COLO829 (cell line): ENCODE measurements at places on chromosomes 11 and 22.

DNA sequence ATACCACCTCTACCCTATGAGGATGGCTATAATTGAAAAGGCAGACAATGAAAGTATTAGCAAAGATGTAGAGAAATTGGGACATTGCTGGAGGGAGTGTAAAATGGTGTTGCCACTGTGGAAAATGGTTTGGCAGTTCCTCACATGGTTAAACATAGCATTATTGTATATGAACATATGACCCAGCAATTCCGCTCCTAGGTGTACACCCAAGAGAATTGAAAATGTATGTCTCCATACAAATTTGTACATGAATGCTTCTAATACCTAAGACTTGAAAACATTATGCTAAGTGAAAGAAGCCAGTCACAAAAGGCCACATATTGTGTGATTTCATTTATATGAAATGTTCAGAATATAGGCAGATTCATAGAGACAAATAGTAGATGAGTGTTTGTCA, 10.0 kb downstream of the SLCO2B1 start:
- no peak for DNase-seq

DNA sequence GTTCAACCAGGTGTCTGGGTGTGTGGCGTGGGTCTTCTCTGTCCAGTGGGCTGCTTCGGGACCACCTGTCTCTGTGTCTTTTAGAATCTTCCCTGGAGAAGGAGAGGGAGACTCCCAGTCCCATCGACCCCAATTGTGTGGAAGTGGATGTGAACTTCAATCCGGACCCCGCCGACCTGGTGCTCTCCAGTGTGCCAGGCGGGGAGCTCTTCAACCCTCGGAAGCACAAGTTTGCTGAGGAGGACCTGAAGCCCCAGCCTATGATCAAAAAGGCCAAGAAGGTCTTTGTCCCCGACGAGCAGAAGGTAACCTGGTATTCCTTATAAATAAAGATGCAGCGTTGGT, 12.2 kb downstream of the TEF start:
- no peak for DNase-seq

- DNase-seq, result no peak
Observed at GRCh38 chr11:128785141-128785540, 82.0 kb downstream of the KCNJ1 start.

GRCh38 chr11:125319649-125320048, 155.1 kb downstream of the PKNOX2 start:
- DNase-seq, result no peak

- DNase-seq, result no peak
Observed at GRCh38 chr22:26170795-26171580, 1.7 kb downstream of the SEZ6L start.

DNA sequence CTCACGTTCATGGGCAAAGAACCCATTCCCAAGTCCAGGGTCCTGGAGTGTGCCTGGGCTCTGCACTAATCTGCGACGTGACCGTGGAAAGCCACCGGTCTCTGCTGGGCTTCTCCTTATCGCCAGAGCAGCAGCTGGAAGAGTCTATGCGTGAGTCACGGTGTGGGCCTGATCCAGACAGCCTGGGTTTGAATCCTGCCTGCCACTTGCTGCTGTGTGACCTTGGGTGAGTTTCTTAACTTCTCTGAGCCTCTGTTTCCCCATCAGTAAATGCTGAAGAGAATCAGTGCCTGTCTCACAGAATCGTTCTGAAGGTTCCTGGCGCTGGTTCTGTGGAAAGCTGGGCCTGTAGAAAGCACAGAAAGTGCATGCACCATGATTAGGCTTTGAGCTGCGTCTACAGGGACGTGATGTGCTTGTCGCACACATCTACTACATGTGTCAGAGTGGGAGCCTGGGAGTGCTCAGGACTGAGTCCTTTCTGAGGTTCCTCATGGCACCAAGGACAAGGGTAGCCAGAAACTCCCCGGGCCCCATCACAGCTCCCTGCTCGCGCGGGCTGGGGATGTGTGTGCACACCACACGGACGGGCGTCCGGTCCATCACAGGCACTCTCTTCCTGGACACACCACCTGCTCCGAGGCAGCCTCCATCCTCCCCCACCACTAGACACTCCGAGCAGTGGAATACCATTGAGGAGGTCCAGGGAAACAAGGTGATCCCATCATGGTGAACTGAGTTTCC, 20.5 kb upstream of the PDGFB start:
- no peak for DNase-seq

DNA sequence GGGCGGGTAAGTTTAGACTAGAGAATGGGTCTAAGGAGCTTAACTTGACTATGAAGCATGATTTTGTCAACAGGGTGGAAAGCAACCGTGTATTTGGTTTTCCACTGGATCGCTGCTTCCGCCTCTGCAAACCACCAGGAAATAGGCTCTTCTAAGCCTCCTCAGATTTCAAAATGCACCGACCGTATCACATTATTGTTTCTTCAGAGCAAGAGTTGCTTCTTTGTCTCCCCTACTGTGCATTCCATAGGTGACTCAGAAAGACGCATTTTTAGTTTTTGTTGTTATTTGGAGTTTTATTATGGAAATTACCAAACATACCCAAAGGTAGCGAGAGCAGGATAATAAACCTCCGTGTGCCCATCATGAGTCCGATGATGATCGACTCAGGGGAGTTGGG, 64.3 kb upstream of the RASD2 start:
- peak; percentile 48 for DNase-seq

GRCh38 chr22:40637183-40638150, 948 bp upstream of the MRTFA start:
- DNase-seq, result no peak

- DNase-seq, result no peak
Observed at GRCh38 chr11:16173798-16174197, 182.5 kb downstream of the SOX6 start.

DNA sequence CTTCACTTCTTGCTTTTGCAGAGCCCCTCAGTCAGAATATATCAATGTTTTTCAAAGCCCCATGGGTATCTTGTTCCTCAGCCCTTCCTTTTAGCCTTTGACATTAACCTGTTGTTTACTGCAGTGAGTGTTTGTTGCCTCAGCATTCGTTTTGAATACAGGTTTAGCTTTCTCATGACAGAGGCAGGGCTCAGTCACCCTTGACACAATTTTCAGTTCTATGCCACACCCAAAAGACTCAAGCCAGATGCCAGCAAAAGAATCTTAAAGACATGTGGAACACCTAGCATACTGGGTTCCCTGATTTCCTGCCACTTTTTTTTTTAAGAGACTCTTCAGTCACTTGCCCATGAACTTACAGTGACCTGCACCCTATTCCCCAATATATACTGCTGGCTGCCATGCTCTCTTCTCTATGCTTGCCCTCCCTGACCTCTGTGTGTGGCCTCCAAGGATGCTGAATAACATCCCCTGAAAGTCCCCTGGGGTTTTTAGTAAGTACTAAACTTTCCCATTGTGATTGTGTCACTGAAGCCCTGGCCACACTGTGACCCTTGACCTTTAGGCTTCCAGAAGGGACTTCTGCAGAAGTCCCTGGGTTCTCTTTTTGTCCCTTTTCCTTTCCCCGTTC, 1225.5 kb downstream of the TBC1D22A start:
- DNase-seq, result no peak

DNA sequence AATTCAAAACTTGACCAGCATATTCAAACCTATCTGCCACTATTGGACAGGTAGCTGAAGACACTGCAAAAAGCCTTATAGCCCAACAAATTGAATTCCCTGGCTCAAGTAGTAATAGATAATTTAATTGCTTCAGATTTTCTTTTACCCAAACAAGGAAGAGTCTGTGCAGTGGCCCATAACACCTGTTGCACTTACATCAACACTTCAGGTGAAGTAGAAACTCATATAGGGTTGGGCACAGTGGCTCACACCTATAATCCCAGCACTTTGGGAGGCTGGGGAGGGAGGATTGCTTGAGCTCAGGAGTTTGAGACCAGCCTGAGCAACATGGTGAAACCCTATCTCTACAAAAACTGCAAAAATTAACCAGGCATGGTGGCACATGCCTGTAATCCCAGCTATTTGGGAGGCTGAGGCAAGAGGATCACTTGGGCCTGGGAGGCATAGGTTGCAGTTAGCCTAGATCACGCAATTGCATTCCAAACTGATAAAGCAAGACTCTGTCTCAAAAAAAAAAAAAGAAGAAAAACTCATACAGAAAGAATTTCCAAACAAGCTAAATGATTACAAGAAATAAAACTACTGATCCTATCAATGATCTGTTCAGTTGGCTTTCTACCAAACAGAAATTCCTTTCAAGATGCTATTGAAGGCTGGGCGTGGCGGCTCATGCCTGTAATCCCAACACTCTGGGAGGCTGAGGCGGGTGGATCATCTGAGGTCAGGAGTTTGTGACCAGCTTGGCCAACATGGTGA, 9.5 kb downstream of the FOLR3 start:
- no peak for DNase-seq

DNA sequence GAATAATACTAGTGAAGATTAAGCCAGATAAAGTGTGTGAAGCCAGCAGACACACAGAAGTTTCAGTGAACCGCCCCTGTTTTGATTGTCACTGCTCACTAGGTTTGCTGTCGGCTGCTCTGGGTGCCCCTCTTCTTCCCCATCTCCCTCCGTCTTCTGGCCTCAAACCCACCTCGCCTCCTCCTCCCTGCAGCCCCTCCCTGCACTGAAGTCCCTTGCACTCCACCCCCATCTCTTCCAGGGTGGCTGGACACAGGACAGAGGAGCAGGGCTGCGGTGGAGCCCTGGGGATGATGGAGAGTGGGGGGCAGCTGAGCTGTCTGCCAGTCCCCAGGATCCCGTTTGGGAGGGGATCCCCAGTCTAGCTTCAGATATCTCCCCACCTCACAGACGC, 53.5 kb downstream of the CYTH4 start:
- DNase-seq, result no peak

- no peak for DNase-seq
Observed at GRCh38 chr11:73564903-73565302, 33.0 kb downstream of the FAM168A start.

DNA sequence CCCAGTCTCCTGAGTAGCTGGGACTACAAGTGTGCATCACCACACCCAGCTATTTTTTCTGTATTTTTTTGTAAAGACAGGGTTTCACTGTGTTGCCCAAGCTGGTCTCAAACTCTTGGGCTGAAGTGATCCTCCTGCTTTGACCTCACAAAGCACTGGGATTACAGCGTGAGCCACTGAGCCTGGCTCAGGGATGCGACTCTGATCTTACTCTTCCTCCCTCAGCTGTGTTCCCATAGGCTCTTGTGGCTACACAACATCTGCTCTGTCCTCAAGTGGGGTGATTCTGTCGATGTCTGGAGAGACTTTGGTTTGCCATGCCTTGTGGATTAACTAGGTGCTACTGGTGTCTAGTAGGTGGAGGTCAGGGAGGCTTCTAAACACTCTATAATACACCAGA, 127.0 kb upstream of the SERPIND1 start:
- no peak for DNase-seq

DNA sequence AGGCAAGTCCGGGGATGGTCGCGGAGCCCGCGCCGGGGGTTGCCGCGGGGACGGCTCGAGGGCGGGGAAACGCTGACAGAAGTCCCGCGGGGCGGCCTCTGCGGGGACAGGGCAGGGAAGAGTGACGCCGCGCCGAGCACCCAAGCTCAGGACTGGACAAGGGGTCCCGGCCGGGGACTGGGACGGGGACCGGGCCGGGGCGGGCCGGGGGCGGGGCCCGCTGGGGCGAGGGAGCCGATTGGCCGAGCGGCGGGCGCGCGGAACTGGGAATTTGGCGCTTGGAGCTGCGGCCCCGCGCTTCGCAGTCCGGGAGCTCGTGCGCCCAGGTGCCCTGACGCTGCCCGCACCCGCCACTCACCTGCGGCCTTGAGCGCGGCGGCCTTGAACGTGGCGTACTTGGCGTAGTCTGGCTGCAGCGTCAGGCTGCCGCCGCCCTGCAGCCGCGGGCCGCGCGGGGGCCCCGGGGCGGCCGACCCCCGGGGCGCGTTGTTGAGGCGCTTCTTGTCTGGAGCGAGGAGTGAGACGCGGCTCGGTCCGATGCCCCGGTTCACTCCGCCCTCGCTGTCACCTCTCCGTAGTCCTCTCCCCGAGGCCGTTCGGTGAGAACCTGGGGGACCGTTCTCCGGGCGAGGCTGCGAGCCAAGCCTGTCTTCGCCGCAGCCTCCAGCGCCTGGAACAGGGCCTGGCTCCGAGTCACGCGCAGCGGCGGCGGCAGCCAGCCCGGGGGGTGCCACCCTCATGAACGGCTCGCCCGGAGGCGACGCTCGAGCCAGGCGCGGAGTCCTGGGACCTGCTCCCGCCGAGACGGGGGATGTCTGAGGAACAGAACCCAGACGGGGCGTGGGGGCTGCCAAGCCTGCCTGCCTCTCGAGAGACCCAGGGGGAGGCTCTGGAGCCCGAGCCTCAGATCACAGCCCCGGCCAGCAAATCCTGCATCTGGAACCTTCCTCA, 4.5 kb downstream of the SHISA8 start:
- DNase-seq, result no peak

DNA sequence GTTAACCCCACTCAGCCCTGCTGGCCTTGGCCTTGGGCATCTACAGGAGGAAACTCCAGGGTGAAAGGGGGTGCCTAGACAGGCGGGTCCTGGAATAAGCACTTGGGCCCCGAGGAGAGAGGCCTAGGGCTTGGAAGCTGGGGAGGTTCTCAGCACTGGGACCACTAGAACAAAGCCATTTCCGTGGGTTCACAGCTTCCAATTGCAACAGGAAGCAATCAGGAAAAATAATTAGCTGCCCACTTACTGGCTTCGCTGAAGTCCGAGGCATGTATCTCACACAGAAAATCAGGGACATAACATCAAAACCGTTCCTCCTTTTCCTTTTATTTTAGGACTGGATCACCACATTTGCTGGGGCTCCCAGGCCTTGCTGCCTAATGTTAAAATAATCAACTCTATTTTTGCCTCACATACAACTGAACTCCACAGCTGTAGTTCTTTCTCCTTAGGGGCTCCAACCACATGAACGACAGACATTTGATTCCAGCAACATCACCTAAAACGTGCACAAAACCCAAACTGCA, 161.1 kb upstream of the GRK3 start:
- no peak for DNase-seq

GRCh38 chr11:69715446-69715845, 11.6 kb upstream of the FGF19 start:
- DNase-seq, result no peak

- DNase-seq, result no peak
Observed at GRCh38 chr11:67492069-67492727, 9.4 kb downstream of the AIP start.
